ENCODE measurements at places on chromosomes 13 and 19.

GRCh38 chr13:29961036-29961670, 110.7 kb upstream of the UBL3 start:
- no peak for DNase-seq

DNA sequence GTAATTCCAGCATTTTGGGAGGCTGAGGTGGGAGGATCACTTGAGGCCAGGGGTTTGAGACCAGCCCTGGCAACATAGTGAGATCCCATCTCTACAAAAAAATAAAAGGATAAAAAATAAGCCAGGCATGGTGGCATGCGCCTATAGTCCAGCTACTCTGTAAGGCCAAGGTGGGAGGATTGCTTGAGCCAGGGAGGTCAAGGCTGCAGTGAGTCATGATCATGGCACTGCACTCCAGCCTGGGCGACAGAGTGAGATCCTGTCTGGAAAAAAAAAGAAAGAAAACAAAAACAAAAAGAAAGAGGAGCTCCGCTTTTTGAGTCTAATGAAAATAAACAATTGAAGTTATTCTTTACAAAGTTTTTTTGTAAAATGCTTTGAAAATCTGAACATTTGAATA, 326.2 kb downstream of the GPC5 start:
- DNase-seq = no peak

GRCh38 chr13:90974249-90974975, 373.1 kb upstream of the MIR17HG start:
- no peak for DNase-seq

- DNase-seq = no peak
Measured at GRCh38 chr19:49843265-49843664, 7.7 kb upstream of the PTOV1 start.

- no peak for DNase-seq
Measured at GRCh38 chr13:109331898-109332297, 454.5 kb downstream of the IRS2 start.

GRCh38 chr19:17114414-17114831, 38.8 kb downstream of the MYO9B start:
- DNase-seq = no peak

- no peak for DNase-seq
Measured at GRCh38 chr19:8552810-8553209, 24.4 kb downstream of the MYO1F start.

DNA sequence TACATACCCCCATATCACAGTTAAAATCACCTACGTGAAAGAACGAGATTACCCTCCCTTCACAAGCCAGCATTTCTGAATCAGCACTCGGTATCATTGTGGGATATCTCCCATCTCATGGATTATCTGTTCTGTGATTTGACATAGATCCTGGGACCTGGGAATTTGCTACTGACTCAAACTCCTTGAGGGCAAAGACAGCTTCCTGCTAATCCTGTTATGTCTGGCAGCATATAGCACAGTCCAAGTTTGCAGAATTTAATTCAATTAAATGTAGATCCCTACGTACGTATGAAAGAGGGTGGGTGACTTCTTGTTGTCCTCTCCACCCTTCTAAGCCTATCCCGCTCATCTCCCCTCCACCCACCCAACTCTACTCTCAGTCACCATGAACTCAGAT, 476.5 kb downstream of the KLF5 start:
- DNase-seq = no peak

DNA sequence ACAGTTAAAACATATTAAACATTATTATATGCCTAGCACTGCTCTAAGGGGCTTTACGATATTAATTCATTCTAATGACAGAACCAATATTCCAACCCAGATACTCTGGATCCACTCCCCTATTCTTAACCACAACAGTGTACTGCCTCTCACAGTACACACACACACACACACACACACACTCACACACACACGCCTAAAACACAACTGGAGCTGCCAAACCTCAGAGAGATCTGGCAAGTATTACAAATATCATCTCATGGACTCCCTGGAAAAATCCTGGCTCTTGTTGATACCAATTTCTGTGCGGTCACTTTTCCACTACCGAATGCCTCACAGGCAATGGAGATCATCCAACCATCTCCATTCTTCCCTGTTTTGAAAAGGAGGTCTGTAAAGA, 1.3 kb downstream of the ZNF780A start:
- DNase-seq = peak; percentile 5

- no peak for DNase-seq
Measured at GRCh38 chr19:8238251-8238650, 29.1 kb downstream of the CERS4 start.

- no peak for DNase-seq
Measured at GRCh38 chr13:30866677-30867076, 39.4 kb upstream of the MEDAG start.

- no peak for DNase-seq
Measured at GRCh38 chr19:48751845-48752495, 471 bp downstream of the FUT1 start.

GRCh38 chr19:43311706-43312105, 41.8 kb upstream of the CD177 start:
- DNase-seq = no peak

DNA sequence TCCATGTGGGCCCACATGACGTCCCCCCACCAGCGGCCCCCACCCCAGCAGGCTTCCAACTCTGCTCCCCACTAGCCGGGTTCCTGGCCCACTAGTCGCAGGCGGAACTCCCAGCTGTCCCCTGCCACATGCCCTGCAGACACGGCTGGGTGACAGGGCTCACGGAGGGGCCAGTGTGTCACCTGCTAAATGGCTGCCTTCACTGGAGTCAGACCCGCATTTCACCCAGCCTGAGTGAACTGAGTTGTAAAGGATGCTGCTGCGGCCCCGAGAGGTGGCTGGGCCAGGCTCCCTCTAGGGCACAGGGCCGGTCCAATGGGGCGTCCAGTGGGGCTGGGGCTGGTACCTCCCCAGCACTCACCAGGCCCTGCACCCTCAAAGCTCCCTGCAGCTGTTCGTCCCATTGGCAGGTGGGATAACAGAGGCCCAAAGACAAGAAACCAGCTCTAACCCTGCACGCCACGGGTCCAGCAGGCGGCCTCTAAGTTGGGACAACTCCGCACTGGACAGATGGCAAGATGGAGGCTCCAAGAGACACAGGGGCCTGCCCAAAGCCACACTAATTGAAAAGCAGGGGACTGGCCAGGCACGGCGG, 3.2 kb downstream of the LMNB2 start:
- no peak for DNase-seq

GRCh38 chr13:111531505-111531904, 211.1 kb downstream of the TEX29 start:
- no peak for DNase-seq

GRCh38 chr13:92513672-92514071, 712.9 kb upstream of the GPC6 start:
- no peak for DNase-seq

GRCh38 chr19:45592366-45592765, 7.8 kb upstream of the OPA3 start:
- no peak for DNase-seq

GRCh38 chr19:33667141-33667650, 45.4 kb downstream of the CHST8 start:
- no peak for DNase-seq

DNA sequence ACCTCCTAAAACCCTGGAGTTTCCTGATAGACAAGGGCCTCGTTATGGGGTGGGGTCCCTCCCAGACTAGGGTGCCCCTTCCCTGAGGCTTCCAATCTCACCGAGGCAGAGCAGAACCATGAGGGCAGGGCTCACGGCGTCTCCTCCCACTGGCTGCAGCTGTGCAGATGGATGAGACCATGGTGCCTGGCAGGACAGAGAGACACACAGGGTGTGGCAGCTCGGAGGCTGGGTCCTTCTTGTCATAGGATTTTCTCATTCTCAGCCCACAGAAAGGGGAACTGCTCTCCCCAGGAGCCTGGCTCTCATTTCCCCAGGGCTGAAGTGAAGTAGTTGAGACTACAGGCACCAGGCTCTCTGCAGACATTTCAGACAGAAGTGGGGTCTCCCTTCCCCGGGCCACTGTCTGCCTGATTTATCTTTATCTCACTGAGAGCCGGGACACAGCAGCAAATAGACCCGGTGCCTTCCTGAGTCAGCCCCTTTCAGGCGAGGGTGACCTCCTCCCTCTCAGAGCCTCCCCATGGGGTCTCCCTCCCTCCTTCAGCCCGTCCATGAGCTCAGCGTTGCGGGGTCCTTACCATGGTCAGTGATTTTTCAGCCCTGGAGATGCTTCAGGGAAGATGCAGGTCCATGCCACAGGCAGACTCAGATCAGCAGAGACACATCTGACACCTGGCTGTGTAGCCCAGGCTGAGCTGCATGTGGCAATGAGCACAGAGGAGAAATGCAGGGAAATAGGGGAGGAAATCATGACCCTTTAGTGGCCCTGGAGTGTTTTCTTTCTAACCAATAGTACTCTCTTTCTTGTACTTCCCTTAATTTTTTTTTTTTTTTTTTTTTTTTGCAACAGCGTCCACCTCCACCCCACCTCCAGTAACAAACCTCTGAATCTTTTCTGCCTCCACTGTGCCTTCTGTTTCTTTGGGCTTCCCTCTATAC, at the start of gene LILRA5:
TSS of gene LILRA5 (minus strand) at position 731 of the 942 bp plus-strand sequence. CDS start at position 584, 147 bp downstream.
- DNase-seq = peak; percentile 63

DNA sequence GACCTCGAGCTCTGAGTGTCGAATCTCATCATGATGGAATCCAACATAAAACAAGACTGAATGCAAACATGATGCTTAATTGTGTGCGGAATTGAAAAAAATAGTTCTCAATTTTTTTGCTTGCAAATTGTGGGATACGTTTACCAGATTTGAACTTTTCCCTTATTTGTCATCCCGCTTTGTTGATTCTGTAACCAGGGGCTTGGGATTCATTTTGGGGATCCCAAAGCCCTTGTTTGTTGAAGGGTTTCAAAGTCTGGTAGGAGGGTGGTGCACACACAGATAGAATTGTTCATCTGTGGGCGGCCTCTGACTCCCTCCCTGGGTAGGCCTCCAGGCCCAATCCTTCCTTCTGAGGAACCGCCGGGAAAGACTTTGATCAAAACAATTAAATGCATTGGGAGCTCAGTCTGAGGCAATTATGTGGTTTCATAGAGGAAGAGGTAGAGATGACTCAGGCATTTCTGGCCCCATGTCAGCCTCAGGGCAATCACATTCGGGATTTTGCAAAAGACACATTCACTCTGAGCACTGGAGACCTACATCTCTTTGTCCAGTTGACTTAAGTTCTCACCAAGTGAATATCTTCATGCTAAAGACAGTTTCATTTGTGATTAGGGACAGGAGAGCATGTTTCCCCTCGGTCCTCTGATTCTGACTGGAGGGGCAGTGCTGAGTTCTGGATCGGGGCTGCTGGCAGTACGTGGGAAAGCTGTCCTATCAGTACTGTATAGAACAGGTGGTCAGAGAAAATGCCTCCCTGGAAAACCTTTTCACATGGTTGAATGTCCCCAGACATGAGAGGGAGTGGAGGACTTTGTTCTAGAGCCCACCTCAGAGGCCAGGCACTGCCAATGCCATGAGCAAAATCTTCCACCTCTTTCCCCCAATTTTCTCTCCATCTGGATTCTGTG, 27.8 kb upstream of the IGFL4 start:
- no peak for DNase-seq

GRCh38 chr13:110340812-110341444, 33.8 kb downstream of the COL4A2 start:
- peak; percentile 50 for DNase-seq

GRCh38 chr19:46450737-46451136, 20.6 kb downstream of the PNMA8A start:
- no peak for DNase-seq

- no peak for DNase-seq
Measured at GRCh38 chr13:84684804-84685203, 802.5 kb upstream of the SLITRK1 start.

GRCh38 chr13:98892821-98893220, 85.0 kb downstream of the DOCK9 start:
- no peak for DNase-seq

DNA sequence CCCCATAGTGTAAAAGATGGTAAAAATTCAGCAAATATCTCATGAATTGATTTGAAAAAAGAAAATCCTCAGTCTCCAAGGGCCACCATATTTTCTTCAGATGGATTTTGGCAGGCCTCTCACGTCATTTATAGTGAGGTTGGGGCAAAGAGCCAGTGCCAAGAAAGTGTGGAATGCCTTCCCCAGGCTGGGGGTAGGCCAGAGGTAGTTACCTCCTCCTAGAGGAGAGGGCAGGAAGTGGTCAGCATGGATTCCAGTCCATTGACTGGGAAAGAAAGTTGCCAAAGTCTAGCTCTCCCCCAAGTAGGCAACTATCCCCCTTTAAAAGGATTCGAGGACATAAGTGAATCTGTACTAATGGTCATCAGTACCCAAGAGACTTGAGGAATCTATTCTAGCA, 68.4 kb upstream of the KCTD4 start:
- DNase-seq = no peak

- DNase-seq = no peak
Measured at GRCh38 chr13:21583478-21583877, 20.5 kb downstream of the MICU2 start.

DNA sequence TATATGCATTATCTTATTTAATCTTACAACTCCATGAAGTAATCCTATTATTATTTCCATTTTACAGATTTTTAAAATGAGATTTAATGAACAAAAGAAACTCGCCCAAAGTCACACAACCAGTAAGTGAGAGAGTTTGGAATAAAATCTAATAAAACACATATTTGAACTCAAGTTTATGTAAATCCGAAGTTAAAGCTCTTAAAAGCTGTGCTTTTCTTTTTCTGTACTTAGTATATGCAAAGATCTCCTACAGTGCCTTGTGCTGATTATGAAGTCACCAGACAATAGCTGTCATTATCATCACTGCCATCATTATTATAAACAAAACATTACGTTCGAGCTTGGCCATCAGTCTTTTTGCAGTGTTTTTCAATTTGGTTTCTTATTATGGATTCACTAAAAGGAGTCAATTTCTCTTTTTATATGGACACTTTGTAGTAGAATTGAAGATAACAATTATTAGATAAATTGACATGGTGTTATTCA, 29.7 kb upstream of the ENOX1 start:
- no peak for DNase-seq

GRCh38 chr19:15419413-15420025, 731 bp upstream of the AKAP8L start:
- DNase-seq = no peak

DNA sequence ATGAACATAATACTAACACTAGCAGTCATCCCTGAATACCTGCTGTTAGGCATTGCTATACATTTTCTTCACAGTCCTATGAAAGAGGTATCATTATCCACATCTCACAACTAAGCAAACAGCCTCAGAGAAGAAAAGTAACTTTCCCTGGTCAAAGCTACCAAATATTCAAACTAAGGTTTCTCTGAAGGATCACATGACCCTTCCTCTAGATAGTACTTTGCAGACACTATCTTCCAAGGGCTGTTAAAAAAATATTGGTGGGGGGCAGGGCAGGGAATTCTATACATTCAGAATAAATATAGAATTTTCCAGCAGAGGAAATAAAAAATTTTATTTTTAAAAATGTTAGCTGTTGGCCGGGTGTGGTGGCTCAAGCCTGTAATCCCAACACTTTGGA, 3.1 kb downstream of the SLC25A30 start:
- no peak for DNase-seq

Measured in CD4-positive, alpha-beta T cell treated with Interleukin-1 beta for 1 hour (primary cell).